ENCODE measurements at places on chromosomes 1 and 21.

- DNase-seq: no peak
These were observed 57.0 kb downstream of the DISC1 start for GRCh38 chr1:231683439-231684165.

DNA sequence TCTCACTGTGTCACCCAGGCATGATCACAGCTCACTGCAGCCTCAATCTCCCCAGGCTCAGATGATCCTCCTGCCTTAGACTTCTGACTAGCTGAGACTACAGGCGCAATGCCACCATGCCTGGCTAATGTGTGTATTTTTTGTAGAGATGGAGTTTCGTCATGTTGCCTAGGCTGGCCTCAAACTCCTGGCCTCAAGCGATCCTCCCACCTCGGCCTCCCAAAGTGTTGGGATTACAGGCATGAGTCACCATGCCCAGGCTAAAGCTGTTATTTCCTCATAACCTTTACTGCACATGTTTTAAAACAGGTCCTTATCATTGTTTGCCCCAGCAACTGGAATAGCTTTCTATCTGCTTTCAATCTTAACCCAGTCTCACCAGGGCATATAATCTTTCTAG lies 2.9 kb downstream of the SARS1 start:
- DNase-seq: no peak

DNA sequence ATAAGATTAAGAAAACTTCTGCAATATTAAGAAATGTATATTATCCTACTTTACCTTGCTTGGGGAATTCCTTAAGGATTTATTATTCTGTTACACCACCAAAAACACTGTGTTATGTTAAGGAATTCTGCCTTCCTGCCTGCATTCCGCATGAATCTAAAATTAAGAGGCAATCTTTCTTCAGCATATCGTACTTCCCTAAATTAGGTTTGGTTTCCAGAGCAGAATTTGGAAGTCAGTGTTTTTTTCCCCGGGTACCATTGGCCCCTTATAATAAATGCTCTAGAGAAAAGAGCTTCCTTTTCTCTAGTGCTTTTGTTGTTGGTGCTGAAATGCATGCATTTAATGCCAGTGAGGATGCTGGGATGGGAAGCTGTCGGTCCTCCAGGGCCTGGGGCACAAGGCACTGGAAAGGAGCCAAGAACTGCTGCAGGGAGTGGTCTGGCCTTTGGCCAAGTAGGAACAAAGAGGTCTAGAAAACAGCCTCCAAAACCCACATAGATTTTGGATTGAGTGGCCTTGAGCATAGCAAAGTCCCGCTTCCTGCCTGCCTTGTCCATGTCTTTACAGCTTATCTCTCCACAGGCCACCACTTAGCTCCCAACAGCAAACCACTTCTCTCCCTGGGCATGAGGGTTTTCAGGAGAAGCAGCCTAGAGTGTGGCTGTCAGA lies 69.9 kb downstream of the RRAGC start:
- DNase-seq: no peak

- DNase-seq: no peak
These were observed 118.6 kb upstream of the PPP2R5A start for GRCh38 chr1:212166644-212167043.

DNA sequence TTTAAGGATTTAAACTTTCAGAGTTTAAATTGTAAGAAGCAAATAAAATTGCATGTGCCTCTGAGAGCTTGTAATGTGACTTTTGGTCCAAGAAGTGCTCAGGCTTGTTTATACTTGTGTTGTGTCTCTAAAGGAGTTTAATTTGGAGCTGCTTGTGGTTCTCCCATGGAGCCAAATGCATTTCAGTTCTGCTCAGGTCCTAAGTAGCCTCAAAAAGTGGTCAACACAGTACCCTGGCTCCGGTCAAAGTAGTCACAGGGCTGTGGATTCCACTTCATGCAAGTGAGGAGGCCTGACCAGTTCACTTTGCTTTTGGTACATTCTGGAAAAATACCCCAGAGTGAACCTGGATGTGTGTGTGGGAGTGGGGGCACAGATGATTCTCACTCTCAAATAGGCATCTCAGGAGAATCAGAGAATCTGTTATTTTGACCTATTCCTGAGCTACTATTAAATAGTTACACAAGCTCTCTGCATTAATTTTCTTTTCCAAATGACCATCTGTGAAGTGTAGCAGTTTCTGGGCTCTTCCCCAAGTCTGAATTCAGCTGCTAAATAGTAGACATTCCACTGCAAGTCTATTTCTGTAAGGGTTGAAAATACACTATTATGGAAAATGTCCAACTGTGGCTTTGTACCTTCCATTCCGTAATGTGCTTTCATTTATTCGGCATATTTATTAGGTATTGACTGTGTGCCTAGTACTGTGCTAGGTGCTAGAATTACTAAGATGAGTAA lies 31.7 kb upstream of the AGO1 start:
- peak; percentile 36 for DNase-seq

DNA sequence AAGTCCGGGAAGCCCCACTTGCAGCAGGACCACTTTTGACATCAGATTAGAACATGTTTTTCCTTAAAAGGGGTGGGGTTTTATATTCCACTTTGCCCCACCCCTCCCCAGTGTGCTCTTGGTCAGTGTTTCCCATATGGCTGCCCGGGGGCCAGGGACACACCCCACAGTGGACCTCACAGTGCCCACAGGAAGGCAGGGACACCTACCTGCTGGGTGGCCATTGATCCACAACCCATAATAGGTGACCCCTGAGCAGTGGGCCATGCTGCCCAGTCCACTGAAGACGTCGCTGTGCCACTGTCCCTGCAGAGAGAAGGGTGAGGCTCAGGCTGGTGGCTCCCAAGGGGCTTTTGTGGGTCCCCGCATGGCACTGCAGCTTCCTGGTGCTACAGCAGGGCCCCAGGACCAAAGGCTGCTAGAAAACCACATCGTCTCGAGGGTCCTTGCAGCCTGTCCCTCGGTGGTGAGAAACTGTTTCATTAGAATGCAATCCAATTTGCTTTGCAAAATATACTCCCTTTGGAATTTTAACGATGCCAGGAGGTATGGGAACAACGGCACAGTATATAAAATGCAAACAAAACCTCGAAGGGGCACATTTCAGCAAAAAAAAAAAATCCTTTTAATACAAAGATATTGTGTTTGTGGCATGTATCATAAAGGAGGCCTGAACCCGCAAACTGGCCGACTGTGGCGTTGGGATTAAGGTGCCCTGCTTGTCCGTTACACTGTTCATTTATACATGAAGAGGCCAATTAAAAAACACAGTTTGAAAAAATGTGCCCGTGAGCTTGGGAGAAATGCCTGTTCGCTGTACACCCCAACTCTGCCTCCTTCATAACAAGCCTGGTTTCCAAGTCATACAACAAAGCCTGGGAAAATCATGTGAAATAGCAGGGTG lies 16.9 kb downstream of the MORN1 start:
- DNase-seq: no peak

GRCh38 chr1:66436378-66437135 lies 97.4 kb upstream of the SGIP1 start:
- peak; percentile 40 for DNase-seq

- no peak for DNase-seq
These were observed 227.0 kb downstream of the DNM3 start for GRCh38 chr1:172068334-172068733.

Measured in AG08396 (cell line).